ENCODE measurements at places on chromosomes 1 and 21.

GRCh38 chr1:211126622-211127021, 7.3 kb downstream of the KCNH1 start:
- no peak for DNase-seq

DNA sequence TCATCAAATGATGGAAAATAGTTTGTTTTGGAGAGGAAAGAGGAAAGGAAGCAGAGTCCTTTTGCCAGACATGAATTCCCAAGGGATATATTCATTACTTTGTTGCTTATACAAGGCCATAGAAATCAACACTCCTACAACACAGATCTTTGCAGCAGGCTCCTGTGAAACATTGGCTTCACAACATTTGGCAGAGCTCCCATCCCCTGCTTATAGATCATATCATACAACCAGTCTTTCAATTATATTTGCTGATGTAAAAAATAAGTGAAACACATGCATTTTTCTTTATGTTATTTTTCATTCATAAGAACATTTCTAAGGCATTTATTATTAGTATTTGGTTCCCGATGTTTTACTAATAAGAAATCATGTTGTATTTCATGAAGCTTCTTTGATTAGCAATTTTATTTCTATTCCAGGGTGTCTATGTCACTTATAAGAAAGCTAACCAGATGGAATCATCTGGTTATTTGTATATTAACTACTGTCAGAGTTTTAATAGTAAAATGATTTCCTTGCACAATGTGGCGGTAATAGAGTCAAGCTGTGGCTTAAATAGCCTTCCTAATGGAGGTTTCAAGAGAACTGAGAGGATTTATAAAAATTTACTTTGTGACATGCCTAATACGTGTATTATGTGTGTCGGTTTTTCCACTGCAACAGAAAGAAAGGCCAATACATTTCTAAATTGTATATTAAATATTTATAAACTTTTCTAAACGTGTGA, 470.3 kb upstream of the NCAM2 start:
- DNase-seq: no peak

DNA sequence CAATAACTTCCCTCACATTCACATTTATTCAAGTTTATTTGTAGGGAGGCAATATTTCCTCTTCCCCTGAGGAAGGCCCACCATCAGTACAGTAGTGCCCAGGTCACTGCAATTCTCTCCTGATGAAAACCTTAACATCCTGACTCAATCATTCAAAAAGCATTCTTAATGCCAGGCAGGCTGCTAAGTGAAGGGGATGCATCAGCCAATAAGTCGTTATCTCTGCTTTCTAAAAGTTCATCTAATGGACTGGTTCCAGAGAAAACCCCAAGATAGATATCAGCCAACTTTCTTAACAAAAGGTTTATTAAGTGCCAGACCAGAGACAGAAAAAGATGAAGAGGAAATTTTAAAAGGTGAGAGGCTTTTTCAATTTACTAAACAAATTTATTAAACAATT, 17.3 kb downstream of the OTUD7B start:
- no peak for DNase-seq

DNA sequence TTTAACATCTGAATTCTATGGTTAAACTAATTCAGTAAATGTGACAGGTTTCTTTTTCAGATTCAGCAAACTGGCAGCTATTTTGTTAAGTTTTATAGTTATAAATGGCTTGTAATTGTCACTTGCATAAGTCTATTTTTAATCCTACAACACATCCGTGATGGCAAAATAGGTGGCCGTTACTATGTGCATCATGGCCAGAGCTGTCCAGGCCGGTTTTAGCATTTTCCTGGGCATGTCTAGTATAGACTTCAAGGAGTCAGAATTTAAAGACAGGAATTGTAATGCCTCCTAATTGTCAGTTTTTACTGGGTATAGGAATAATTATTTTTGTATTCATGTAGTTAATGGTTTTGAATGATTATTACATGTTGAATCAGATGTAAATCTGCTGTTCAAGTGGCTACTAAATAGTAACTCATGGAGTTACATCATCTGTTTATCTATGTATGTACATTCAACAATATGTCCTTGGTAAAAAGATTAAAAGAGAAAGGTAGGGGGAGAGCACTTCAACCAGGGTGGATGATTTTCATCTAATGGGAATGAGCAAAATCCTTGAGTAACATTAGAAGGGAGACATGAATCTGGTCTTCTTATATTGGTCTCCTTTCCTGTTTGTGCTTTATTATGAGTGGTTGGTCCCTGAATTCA, 3.2 kb upstream of the B3GALT2 start:
- no peak for DNase-seq

DNA sequence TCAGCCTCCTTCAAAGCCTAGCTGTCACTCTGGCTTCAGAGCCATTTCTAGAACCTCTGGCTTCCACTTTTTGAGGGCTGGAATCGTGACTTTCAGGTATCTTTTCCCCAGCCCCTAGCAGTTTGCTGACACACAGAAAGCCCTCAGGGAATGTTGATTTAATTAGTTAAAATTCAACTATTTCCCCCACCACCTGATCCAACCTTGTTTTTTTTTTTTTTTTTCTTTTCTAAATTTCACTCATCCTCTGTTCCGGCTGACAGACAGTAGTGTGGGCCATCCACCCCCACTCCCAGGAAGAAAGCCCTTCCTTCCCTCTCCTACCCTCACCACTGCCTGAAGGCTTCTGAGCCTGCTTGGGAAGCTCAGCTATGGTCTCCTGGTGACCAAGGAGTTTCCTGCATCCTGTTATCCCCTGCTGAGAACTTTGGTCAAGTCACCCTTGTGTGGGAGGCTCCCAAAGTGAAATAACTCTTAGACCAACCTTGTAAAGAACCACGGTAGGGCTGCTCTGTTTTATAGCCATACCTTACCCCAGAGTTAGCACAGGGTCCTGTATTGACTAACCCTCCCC, 29.4 kb downstream of the KCNJ6 start:
- no peak for DNase-seq

DNA sequence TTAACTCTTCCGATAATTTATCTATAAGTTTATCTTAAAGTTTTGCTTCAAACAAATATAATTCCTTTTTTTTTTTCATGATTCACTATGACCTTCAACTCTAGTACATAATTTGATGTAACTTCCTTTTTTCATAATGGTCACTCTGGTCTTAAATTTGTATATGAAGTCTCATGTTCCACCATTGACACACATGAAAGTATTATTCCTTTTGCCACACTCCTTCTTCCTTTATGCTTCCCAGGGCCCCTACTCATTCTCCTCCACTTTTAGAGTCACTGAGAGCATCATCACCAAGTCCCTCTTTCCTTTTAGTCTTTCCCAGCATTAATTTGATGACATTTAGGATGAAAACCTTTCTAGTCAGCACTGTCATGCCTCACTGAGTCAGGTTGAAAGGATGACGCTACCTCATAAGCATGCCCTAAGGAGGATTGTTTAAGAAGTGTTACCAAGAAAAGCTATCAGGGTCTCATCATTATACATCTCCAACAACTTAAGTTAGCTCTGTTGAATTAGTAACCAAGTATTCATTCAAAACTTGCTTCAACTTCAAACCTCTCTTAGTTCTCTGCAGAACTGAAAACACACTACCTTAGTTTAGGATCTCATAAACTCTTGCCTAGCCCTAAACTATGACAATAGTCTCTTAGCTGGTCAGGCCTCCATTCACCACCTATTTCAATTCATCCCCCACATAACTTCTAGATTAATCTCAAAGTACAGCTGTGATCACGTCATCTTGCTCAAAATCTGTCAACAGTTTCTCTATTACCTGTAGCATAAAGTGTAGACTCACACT, 14.5 kb downstream of the AUNIP start:
- no peak for DNase-seq

DNA sequence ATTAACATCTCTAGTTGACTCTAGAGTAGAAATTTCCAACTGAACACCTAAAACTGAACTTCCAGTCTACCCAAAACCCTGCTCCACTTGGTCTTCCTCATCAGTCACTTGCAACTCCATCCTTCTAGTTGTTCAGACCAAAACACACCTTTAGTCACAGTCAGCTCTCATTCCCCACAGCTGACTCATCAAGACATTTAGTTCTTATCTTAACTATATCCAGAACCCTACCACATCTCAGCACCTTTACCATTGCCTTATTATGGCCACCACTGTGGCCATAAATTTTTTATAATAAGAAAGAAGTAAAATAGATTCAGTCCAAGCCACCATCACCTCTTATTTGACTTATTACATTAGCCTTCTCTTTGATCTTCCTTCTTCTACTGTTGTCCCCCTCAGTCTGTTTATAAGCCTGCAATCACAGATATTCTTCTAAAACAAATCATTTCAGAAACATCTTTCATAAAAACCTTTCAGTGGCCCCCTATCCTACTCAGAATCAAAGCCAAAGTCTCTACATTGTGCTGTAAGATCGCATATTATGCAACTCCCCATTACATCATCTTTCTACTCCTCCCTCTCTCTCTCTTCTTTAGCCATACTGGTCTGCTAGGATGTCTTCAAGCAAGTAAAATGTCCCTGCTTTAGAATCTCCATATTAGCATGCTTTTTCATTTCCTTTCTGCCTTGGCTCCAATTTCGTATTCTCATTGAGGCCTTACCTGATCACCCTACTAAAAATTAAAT, 275.9 kb downstream of the LRRC40 start:
- DNase-seq: no peak

DNA sequence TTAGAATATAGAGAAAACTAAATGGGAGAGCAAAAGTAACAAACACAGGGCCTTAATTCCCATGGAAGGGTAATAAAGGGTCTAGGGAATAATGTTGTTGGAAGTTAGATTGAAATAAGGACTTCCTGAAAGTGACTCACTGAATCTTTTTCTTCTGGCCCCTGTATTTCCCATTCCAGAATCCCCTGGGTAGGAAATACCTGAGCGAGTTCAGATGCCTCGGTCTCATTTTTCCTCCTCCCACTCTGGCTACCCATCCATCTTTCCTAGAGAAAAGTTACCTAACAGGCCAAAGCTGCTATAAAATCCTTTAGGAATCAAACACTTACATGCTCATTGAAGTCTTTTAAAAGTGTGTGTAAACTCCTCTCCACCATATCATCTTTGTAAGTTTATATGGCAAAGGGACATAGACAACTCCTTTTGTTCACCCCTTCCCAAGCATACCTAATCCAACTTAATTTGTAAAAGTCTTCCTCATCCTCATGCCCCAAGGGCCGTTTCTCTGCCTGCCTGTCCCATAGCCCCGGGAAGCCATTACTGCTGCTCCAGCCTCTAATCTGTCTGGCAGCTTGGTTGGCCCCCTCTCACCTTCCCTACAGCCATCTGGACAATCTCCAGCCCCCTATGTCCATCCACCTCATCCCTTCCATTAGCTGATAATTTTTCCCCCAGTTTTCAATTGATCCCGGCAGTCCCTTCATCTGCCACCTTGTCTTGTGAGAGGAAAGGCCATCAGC, 3.3 kb upstream of the MEF2D start:
- DNase-seq: no peak

DNA sequence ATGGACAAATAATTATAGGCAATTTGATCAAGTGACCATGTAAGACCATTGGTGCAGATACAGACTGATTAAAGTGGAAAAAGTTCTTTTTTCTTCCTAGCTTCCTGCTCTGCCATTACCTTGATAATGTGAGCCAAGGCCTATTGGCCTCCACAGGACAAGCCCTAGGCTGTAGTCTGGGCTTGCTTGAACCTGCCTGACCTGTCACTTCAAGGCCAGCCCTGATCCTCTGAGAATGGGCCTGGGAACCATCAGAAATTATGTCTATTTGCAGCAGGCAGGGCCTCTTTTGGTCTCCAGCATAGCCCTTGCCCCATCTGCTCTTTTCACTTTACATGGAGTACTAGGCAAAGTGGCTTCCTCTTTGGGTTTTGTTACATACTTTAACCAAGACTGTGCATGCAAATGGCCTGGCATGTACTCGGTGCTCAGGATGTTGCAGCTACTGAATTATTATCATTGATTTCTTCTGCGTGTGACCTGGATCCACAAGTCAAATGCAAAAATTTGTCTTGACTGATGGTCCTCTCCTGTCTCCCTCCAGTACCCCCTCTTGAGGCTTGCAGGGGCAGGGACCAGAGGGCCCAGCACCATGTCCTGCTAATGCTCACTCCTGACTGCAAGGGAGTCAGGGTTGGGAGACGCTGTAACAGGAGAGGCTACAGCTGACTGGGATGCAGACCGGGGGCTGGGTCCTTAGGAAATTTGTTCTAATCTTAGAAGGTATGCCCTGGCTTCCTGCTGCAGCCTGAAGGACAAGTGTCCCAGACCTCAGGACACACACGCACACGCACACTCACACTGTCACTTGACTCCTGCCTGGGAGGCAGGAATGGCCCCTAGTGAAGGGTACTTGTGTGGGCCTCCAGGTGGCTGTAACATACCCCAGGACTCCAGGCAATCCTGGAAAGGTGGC, 39.4 kb downstream of the RCSD1 start:
- peak; percentile 16 for DNase-seq

- no peak for DNase-seq
These were observed 57.4 kb downstream of the LRRC8D start for GRCh38 chr1:89878256-89878655.

- no peak for DNase-seq
These were observed 10.4 kb upstream of the PPT1 start for GRCh38 chr1:40107290-40107959.

DNA sequence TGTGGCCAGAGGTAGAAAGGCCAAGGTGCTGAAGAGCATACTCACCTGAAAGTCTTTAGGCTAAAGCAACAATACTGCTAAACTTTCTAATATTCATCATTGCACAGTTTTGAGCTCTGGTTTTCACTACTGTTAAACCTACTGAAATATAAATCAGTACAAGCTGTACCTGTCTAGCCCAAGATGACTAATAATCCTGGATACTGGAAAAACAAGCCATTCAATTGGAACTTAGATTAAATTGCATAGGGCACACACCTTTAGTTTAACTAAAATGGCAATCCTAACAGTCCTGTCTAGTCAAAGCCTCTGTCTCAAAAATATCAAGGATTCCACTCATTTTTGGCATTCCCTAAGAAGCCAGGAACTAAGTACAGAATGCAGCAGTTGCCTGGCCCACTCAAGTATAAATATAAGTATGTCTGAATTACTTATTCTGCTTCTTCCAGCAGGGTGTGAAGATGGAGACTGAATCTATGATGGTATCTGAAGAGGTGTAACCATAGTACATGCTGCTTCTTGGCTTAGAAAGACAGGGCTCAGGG, 3.1 kb downstream of the CHML start:
- DNase-seq: no peak

- no peak for DNase-seq
These were observed at the start of gene NID1 for GRCh38 chr1:236064674-236065508. Gene NID1 (minus strand): TSS chr1:236065090. CDS start chr1:236065079, 11 bp downstream.

- DNase-seq: no peak
These were observed 471.5 kb downstream of the PTPRU start for GRCh38 chr1:29707796-29708195.

GRCh38 chr1:113938192-113938591, 9.1 kb downstream of the HIPK1 start:
- no peak for DNase-seq

GRCh38 chr21:44802396-44803153, 955 bp upstream of the UBE2G2 start:
- DNase-seq: no peak

- DNase-seq: no peak
These were observed 4.2 kb downstream of the ST6GALNAC5 start for GRCh38 chr1:76871355-76871974.

Measured in GF-D8 (cell line).